Stimulated activated CD4-positive, alpha-beta T cell treated with anti-CD3 and anti-CD28 coated beads, Interleukin-1b, Interleukin-23, amount 100 ng/mL, for 1 hour (primary cell): ENCODE measurements at places on chromosomes 13 and 19.

DNA sequence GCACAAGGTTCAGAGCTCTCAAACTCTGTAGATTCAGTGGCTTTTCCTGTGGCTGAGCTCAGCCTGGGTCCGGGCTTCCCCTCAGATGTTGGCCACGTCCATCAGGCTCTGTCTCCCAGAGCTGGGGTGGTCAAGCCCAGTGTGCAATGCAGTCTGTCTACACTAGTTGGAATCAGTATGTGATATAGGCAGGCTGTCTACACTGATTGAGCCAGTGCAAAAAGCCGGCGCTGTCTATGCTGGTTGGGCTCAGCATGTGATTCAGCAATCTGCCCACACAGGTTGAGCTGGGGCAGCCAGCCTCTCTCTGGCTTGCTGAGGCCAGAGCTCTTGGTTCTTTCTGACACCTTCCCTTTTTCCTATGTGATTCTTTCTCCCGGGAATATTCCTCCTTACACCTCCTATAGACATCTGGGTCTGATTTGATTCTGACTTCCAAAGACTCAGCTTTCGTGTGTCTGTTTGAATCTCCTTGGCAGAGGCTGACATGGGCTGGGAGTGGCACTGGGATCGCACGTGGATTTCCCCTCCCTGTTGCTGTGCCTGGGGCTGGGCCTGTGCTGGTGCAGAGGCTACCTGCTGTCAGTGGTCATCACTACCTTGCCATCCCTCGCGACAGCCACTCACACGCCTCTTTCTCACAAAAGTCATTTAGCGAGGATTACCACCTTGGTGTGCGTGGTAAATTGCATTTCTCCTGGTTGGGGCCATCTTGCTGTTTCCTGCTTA, 9.3 kb downstream of the CHST8 start:
- DNase-seq, result no peak

- DNase-seq, result no peak
Measured at GRCh38 chr13:52947921-52948373, 80.7 kb upstream of the OLFM4 start.

DNA sequence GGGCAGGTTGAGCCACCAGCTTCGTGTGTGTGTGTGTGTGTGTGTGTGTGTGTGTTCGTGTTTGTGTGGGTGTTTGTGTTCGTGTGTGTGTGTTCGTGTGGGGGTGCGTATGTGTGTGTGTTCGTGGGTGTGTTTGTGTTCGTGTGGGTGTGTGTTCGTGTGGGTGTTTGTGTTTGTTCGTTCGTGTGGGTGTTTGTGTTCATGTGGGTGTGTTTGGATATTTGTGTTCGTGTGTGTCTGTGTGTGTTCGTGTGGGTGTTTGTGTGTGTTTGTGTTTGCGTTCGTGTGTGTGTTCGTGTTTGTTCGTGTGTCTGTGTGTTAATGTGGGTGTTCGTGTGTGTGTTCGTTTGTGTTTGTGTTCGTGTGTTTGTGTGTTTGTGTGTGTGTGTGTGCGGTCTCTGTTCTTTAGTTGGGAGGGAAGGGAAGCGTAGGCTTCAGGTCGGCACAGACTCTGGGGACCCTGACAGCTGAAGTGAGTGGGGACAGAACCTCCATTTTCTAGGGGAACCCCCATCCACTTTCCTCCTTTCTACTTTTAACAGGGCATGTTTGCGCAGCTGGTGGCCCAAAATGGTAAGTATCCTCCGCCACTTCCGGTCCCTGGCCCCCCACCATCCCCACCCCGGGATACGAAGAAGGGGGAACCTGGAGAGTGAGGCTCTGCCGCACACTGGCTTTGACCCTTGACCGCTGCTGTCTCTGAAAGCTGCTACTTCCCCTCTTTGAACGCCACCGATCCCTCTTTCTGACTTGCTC, 1.6 kb downstream of the TNFSF9 start:
- DNase-seq, result no peak

GRCh38 chr19:54532528-54532927, 29.9 kb downstream of the LAIR2 start:
- no peak for DNase-seq

GRCh38 chr19:55464662-55465054, at the start of gene C19orf85:
C19orf85 (minus strand) TSS chr19:55464751; CDS start chr19:55464554, 197 bp downstream.
- no peak for DNase-seq

DNA sequence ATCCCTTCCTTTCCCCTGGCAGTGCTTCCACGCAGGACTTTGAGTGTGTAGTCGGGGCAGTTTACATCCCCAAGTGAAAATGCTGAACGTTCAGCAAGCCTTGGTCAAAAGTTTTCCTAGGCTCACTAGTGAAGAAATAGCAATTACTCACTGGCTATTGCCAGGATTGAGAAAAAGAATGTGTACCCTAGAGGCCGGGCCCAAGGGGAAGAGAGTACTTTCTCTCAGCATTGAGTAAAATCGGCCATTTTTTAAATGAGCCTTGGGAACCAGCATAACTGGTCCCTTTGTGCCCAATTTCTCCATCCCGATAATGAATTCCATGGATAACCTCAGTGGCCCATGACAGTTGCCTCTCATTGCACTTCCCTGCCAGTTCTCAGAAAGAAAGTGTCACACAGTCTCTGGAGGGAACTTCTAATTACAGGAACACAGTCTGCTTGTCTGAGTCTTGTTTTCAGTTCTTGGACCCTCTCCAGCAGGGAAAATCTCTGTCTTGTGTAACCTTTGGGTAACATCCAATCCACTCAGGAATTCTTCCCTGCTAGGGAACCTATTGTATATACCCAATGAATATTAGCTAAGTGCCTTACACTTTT, 7.3 kb upstream of the OR7D2 start:
- DNase-seq, result no peak

GRCh38 chr13:100129605-100130004, 40.7 kb downstream of the PCCA start:
- no peak for DNase-seq

DNA sequence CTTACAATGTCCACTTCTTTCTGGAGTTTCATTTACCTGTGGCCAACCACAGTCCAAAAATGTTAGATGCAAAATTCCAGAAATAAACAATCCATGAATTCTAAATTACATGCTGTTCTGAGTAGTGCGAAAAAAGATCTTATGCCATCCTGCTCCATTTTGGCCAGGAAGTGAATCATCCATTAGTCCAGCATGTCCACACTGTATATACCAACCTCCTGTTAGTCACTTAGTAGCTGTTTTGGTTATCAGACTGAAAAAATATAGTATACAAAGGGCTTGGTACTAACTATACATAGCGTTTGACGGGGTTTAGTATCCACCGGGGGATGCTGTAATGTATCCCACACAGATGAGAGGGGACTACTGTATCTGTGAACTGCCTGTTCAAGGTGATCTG, 618.0 kb upstream of the ARGLU1 start:
- no peak for DNase-seq
